Kidney (tissue), 22 donors: ENCODE measurements at places on chromosomes 7 and 10. TPM values are rescaled to one million over a fixed set of nuclear protein-coding genes. Genes with fewer than 3 reads are reported as not detected.

- H3K36me3 ChIP-seq, result no peaks in the 10 kb centered on the region
- no peak overlapping the region for H3K27ac ChIP-seq
- no peaks in the 10 kb centered on the region for H3K4me1 ChIP-seq
- DNase-seq, result peak; percentile 61
- no peaks in the 10 kb centered on the region for H3K27me3 ChIP-seq
- H3K4me3 ChIP-seq, result no peak overlapping the region
Observed at GRCh38 chr7:149823631-149824199, 14.5 kb upstream of the ZNF862 start.

GRCh38 chr10:71964743-71965515, 734 bp downstream of the CHST3 start:
- peak overlapping the region; percentile 94 for H3K27ac ChIP-seq
- DNase-seq, result peak; percentile 89
- no peaks in the 10 kb centered on the region for H3K27me3 ChIP-seq
- peak overlapping the region; percentile 91 for H3K4me3 ChIP-seq
- peaks cover 29% of the 10 kb centered on the region for H3K4me1 ChIP-seq

DNA sequence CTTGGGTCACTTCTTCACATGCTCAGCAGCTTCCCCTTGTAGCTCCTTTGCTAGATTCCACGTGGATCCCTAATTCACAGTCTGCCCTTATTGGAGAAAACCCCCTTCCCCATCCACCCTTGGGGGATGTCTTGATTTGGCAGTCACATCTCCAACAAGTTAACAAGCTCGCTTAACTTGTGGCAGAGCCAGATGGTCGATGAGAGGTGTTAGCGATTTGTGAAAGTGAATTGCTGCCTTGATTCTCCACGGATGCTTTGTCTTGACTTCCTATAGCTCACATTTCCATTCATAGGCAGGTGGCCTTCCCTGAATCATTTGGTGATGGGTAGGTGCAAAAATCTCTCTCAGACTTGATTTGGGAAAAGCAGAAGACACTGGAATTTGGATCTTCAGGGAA, 387.9 kb downstream of the TCERG1L start:
- DNase-seq, result no peak
- H3K36me3 ChIP-seq, result no peaks in the 10 kb centered on the region
- no peaks in the 10 kb centered on the region for H3K27me3 ChIP-seq
- H3K27ac ChIP-seq, result no peak overlapping the region
- H3K4me3 ChIP-seq, result no peak overlapping the region

Gene FKBP6
- polyA plus RNA-seq, result not detected

Gene PAPOLB
- not detected for polyA plus RNA-seq

Gene KCP
- polyA plus RNA-seq, result 7.7 TPM

GRCh38 chr7:24427048-24427447, 143.1 kb downstream of the NPY start:
- no peak overlapping the region for H3K27ac ChIP-seq
- no peaks in the 10 kb centered on the region for H3K4me1 ChIP-seq

Gene CCL26
- polyA plus RNA-seq, result not detected

DNA sequence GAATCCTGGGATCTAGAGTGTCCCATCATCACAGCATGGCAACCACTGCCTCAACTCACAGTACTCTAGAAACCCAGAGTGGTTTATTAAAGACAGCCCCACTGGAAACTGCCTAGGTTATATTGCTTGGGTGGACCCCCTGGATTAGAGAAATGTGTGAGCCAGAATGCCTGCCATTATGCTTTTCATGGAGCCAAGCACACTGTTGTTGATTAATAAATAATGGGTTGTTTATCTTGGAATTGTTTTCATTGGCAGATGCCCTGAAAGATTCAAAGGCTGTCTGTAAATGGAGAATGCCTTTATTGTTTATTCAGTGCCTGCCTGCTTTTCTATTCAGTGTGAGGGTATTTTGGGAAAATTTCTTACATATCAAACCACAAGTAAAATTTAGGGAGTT, 52.1 kb downstream of the GNAI1 start:
- DNase-seq, result no peak
- peaks cover 4% of the 10 kb centered on the region for H3K4me1 ChIP-seq
- no peak overlapping the region for H3K27ac ChIP-seq
- no peak overlapping the region for H3K4me3 ChIP-seq
- no peaks in the 10 kb centered on the region for H3K27me3 ChIP-seq
- H3K36me3 ChIP-seq, result no peaks in the 10 kb centered on the region

- H3K36me3 ChIP-seq, result no peaks in the 10 kb centered on the region
- no peaks in the 10 kb centered on the region for H3K4me1 ChIP-seq
- no peak for DNase-seq
- no peak overlapping the region for H3K4me3 ChIP-seq
- no peak overlapping the region for H3K27ac ChIP-seq
Observed at GRCh38 chr7:50733552-50733951, 49.1 kb downstream of the GRB10 start.

DNA sequence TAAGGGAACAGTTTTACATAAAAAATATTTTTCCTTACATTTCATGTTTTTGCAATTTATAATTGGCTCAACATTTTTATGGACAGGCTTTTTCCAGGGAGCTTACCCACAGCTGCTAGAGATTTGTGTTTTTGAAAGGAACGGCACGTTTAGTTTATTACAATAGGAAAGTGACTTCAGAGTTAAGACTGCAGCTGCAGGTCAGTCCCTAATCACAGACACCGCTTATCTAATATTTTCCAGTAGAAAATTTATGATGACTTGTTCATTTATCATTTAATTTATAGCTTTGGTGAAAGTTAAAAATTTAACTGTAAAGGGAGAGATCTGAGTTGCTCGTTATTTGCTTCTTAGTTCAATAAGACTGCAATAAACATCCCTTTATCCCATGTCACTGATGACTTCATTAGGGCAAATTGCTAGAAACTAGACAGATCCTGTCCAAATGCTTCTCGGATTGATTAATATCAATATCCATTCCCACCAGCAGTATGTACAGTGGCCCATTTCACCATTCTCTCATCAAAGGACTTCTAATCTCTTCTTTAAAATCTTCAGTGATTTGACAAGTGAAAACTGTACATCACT, 97.0 kb upstream of the ODAD2 start:
- no peak overlapping the region for H3K4me3 ChIP-seq
- DNase-seq, result no peak
- no peaks in the 10 kb centered on the region for H3K4me1 ChIP-seq

DNA sequence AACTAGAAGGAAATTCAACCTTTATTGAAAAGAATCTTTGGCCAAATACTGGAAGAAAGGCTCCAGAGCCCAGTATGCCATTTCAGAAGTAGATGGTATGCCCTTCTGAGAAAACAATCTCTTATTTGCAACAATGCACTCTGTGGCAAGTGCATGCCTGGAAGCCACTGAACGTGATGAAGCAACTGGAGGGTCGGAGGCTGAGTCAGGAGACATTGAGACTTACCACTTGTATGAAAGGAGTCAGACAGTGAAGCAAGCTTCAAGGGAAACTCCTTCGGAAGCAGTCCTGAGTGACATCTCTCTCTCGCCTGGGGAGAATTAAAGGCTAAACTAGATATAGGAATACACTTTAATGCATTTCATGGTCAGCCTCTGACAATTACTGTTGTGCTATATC, 353.7 kb downstream of the NRG3 start:
- H3K27me3 ChIP-seq, result no peaks in the 10 kb centered on the region
- DNase-seq, result no peak
- H3K4me3 ChIP-seq, result no peak overlapping the region

DNA sequence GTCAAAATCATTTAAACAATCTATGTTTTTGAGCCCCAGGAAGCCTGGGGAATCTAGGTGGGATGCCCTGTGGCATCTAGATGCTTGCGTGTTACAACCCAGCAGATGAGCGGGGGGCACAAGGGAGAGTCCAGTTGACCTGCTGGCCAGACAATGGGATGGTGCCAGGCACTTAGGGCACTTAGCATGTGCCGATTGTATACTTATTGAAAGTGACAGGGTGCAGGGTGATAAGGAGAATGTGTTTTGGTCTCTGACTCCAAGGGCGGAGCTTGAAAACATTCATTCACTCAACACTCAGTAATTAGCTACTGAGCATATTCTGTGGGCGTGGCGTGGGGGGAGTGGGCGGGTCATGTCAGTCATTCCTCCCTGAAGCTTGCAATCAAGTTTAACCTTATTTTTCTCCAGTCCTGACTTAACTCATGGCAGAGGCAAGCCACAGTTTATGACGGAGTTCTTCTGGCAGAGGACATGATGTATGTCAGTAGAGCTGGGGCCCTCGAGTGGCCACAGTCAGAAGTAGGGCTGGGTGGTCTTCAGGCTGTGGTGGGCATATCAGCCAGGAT, 115.1 kb downstream of the PRKCQ start:
- H3K4me3 ChIP-seq, result no peak overlapping the region
- no peaks in the 10 kb centered on the region for H3K36me3 ChIP-seq
- peak overlapping the region; percentile 11 for H3K27ac ChIP-seq
- peak; percentile 86 for DNase-seq
- peaks cover 6% of the 10 kb centered on the region for H3K4me1 ChIP-seq

DNA sequence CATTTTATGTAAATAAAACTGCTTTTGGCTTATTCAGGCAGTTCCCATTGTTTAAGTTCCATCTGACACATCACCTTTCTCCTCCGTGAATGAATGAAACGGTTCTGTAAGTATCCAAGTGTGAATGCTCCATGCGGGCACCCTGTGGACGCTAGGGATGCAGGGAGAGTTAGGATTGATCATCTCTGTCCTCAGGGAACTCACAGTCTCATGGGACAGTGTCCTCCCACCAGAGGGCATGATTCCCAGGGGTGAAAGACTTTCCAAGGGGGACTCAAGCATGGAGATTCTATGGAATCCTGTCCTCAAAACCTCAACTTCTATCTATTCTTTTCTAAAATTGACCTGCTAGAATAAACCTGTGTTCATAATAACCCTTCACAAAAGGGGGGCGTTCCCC, 98.8 kb downstream of the HECW1 start:
- H3K4me1 ChIP-seq, result no peaks in the 10 kb centered on the region
- DNase-seq, result no peak
- no peak overlapping the region for H3K27ac ChIP-seq

- H3K4me1 ChIP-seq, result no peaks in the 10 kb centered on the region
- no peak for DNase-seq
- H3K4me3 ChIP-seq, result no peak overlapping the region
- H3K27me3 ChIP-seq, result no peaks in the 10 kb centered on the region
Observed at GRCh38 chr10:98478430-98479222, 31.9 kb upstream of the HPS1 start.

- no peaks in the 10 kb centered on the region for H3K36me3 ChIP-seq
- DNase-seq, result no peak
- no peak overlapping the region for H3K27ac ChIP-seq
- H3K4me3 ChIP-seq, result no peak overlapping the region
Observed at GRCh38 chr7:84697506-84697905, 489.4 kb downstream of the SEMA3D start.

DNA sequence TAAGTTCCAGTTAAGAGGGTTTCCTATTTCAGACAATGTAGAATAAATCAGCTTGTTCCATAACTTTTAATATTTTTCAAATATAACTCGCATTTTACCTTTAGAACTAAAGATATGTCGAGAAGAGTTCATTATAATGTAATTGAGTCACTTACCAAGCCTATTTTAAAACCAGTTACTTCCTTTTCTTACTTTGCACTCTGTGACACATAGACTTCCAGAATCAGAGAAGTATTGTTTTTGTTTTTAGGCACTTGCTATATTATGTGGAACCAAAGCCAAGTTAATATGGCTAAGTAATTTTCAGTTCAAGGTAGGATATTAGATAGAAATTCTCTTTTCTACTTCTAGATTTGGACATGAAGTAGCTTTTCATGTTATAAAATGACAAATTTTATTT, 182.7 kb upstream of the PRPS1L1 start:
- DNase-seq, result no peak
- H3K36me3 ChIP-seq, result no peaks in the 10 kb centered on the region
- no peak overlapping the region for H3K27ac ChIP-seq
- no peaks in the 10 kb centered on the region for H3K27me3 ChIP-seq

GRCh38 chr10:35103882-35104281, 13.7 kb upstream of the CUL2 start:
- no peak for DNase-seq
- no peaks in the 10 kb centered on the region for H3K36me3 ChIP-seq
- no peak overlapping the region for H3K4me3 ChIP-seq
- H3K27ac ChIP-seq, result no peak overlapping the region
- H3K27me3 ChIP-seq, result no peaks in the 10 kb centered on the region

GRCh38 chr7:21946222-21946709, 567 bp upstream of the CDCA7L start:
- H3K27me3 ChIP-seq, result no peaks in the 10 kb centered on the region
- H3K36me3 ChIP-seq, result no peaks in the 10 kb centered on the region
- no peak overlapping the region for H3K27ac ChIP-seq
- no peak for DNase-seq
- no peaks in the 10 kb centered on the region for H3K4me1 ChIP-seq

DNA sequence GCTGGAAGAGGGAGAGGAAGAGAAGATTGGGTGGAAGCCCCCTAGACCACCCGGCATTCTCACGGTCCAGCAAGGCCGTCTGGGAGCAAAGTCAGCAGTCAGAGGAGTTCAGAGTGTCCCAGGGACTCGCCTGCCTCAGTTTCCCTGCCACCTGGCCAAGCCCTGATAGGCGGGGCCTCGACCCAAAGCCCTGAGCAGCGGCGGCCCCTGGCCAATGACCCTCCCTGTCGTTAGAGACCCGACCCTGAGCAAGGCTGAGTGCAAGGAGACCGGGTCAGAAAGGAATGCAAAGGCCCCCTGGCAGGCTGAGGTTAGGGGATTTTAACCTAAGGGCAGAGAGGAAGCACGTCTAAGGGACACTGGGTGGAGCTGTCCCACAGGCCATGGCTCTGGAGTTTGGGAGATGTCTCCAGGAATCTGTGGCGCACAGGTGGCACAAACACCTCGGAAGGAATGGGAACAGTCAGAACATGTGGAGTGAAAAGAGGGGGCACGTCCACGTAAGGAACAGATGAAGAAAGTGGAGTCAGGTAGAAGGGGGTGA, 196.8 kb upstream of the PDE1C start:
- no peaks in the 10 kb centered on the region for H3K36me3 ChIP-seq
- no peak for DNase-seq
- no peaks in the 10 kb centered on the region for H3K27me3 ChIP-seq
- no peak overlapping the region for H3K27ac ChIP-seq
- no peak overlapping the region for H3K4me3 ChIP-seq

Gene SEMA4G
- polyA plus RNA-seq, result 23.5 TPM

Gene PRTFDC1
- 6.1 TPM for polyA plus RNA-seq

GRCh38 chr10:127889605-127890195, 3.0 kb downstream of the CLRN3 start:
- peak overlapping the region; percentile 24 for H3K4me3 ChIP-seq
- DNase-seq, result no peak
- H3K27me3 ChIP-seq, result no peaks in the 10 kb centered on the region
- H3K27ac ChIP-seq, result no peak overlapping the region
- no peaks in the 10 kb centered on the region for H3K36me3 ChIP-seq
- peaks cover 3% of the 10 kb centered on the region for H3K4me1 ChIP-seq

- peaks cover 2% of the 10 kb centered on the region for H3K36me3 ChIP-seq
- H3K4me3 ChIP-seq, result no peak overlapping the region
- no peak for DNase-seq
Observed at GRCh38 chr7:5234852-5235831, 45.1 kb downstream of the WIPI2 start.

Gene CDHR1
- 0.47 TPM for polyA plus RNA-seq
